ENCODE measurements at places on chromosomes 4 and X.

DNA sequence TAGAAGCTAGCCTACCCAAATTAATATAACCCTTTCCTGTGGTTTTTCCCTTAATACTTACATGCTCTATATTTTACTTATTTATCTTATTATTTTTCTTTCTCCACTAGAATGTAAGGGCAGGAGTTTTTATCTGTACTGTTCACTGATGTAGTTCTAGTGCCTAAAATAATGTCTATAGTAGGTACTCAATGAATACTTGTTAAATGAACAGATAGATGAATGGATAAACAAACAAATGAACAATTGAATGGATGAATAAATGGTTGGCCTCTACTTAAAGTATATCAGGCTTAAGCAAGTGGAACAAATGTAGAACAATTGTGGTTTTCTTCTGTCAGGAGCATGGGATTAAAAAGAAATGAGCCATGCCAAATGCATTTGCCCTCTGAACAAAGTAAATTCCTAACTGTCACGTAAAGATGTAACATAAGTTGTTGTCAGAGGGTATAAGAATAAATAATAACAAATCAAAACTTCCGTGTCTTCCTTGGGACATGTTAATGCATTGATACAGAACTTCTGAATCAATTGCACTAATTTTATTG is 54.1 kb downstream of the SYTL5 start:
- DNase-seq = no peak

GRCh38 chr4:179596621-179597020 is 2154.4 kb upstream of the AGA start:
- DNase-seq = no peak

DNA sequence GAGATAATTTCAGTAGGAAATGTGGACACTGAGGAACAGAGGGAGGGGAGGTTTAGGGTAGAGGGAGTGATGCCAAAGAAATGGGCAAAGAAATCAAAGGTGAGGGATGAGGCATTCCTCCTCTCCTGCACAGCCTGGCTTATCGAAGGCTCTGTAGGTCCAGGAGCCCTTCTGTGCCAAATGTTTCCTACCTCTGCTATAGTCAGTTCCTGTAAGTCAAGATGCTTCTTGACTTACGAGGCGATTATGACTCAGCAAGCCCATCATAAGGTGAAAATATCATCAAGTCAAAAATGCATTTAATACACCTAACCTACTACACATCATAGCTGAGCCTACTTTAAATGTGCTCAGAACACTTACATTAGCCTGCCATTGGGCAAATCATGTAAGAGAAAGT is 60.0 kb upstream of the ARHGAP24 start:
- no peak for DNase-seq

GRCh38 chr4:130110770-130111169 is 1014.8 kb downstream of the C4orf33 start:
- no peak for DNase-seq

- no peak for DNase-seq
Measured at GRCh38 chr4:137359691-137360315, 172.5 kb downstream of the PCDH18 start.

- DNase-seq = no peak
Measured at GRCh38 chr4:11966782-11967181, 538.1 kb upstream of the HS3ST1 start.

- no peak for DNase-seq
Measured at GRCh38 chr4:159904906-159905305, 802.0 kb downstream of the RAPGEF2 start.

GRCh38 chrX:152876931-152877840 is 20.7 kb upstream of the ZNF185 start:
- DNase-seq = no peak

- DNase-seq = peak; percentile 92
Measured at GRCh38 chr4:39469429-39470077, 10.7 kb downstream of the LIAS start.

DNA sequence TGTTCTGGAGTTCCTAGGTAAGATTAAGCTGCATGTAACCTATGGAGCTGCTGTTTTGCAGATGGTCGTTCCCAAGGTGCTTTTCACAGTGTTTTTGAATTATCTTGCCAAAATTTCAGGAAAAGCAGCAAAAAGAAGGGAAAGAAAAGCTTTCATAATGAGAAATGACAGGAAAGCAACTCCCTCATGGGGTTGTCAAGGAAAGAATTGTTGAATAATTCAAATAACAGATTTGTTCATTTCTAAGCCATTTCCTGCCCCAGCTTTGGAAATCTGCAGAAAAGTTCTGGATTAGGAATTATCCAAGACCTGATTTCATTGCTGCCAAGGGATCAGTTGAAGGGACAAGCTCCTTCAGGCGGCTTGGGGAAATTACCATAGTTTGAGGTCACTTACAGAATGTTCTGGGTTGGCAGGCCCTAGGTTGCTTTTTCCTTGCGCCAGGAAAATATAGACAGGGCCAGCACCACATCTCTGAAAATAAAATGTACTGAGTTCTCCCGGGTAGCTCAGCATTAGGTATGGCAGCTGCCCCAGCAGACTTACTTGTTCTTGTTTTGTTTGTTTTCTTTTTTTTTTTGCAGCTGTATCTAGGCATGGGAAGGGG is 354.7 kb downstream of the STIM2 start:
- DNase-seq = no peak

DNA sequence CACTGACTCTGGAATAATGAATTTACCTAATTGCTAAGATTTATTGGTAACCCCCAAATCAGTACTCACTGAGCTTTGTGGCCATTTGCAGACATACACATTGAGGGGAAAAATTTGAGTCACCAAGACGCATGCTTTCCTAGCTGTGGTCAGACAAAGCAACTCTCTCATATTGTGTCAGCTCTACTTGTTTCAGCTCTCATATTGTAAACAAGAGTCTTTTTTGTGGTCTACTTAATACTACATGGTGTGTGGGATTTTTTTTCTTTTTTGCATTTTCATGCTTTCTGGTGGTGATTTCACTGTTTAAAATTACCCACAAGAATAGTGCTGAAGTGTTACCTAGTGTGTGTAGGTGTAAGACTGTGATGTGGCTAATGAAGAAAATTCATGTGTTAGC is 428.2 kb upstream of the GALNT7 start:
- no peak for DNase-seq

- DNase-seq = no peak
Measured at GRCh38 chr4:87081826-87082225, 138.6 kb downstream of the KLHL8 start.

DNA sequence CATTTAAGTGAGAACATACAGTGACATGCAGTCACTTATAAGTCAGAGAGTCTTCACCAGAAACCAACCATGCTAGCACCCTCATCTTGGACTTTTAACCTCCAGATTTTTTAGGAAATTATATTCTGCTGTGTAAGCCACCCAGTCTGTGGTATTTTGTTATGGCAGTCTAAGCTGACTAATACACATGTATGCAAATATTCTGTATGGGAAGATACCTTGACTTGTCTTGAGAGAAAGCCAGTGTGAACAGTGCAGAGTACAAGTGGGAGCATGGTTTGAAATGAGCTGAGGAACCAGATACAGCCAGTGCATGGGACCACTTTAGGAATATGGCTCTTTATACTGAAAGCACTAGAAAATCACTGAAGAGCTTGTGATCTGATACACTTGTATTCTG is 110.4 kb upstream of the MAP9 start:
- no peak for DNase-seq

- DNase-seq = no peak
Measured at GRCh38 chr4:116573540-116573939, 511.8 kb downstream of the TRAM1L1 start.

GRCh38 chr4:121462660-121463261 is 81.9 kb upstream of the QRFPR start:
- DNase-seq = peak; percentile 72

GRCh38 chrX:70621743-70622142 is 177.1 kb downstream of the DLG3 start:
- no peak for DNase-seq

DNA sequence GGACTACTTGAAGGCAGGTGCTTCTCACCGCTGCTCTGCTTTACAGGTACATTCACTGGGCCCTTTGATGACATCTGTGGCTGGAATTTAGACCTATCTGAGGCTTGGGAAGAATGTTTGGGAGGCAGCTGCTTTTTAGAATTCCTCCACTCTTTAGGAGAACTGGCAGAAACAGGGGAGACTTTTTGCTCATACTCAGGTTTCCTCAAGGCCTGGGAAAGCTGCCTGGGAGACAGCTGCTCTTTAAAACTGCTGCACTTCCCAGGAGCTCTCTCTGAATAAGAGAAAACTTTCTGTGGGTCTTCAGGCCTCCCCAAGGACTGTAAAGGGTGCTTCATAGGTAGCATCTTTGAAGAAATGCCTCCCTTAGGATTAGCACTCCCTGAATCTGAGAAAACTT is 14.3 kb downstream of the CT47C1 start:
- DNase-seq = no peak

DNA sequence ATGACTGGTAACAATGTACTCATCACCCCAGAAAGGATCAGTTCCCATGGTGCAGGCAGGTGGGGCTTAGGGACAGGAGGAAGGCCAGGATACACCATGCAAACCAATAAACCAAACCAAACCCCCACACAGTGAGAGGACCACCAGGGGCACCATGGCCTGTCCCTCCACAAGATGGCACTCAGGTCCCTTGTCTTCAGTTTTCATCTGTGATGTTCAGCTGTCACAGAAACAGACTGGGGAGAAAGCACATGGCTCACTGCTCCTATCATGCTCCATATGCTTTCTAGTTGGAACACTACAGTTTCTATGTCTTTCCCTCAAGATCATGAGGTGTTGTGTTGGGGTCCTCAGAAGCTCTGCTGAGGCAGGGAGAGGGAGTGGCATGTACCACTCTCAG is 10.1 kb downstream of the HS3ST1 start:
- DNase-seq = peak; percentile 3

DNA sequence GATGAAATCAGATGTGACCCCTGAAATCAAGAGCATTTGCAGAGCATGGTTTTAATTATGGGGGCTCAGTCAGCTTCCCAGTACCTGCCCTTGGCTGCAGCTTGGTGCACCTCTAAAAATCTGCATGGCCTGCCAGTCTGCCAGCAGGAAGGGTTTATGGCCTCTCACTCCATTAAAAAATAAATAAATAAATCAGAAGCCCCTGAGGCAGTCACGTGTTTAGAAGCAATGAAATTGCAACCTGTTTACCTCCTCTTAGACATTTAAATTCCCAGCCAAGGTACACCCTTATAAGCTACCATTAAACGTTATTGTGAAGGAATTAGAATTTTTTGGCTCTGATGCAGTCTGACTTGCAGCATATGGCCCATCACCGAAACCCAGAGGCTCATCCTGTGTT is 114.0 kb upstream of the LDB2 start:
- no peak for DNase-seq

DNA sequence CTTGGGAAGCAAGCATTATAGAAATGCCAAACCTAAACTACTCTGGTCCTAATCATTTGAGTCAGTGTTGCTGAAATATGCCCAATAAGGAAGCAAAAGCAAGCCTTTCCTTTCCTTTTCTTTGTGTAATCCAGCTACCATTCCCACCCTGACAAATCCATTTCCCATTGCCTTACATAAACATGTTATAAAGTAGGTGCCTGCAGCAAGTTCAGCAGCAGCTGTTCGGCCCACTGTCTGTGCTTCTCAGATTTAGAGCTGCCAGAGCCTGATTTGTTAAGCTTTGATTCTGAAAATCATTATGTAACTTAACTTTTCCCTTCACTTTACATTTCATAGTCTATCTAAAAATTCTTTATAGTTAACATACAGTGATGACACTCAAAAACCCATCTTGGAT is 148.6 kb downstream of the EPHA5 start:
- no peak for DNase-seq

GRCh38 chrX:100625985-100626491 is 10.6 kb downstream of the TSPAN6 start:
- DNase-seq = peak; percentile 67

DNA sequence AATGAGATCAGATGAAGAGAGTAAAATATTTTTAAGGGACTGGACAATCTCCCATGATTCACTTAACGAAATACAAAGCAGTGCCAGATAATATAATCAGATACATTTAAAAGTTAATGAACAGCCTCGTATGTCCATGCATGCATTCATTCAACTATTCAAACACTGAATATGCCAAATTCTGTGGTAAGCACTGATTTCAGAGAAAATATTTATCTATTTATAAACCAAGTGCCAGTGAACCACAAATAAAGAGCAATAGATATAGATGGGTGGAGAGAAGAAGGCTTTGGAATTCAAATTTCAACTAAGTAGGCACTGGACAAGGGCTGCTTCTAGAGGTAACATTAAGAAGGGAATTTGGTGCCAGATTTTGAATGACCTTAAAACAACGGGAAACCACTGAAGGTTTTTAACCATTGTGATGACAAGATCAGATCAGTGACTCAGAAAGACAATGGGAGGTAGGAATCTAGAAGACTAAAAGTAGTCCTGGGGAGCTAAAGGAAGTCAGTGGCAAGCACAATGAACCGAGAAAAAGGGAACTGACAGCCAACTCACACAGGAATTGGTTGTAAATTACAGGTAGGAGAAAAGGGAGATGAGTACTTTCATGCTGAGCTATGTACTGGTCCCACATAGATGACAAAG is 14.2 kb downstream of the ELOVL6 start:
- peak; percentile 23 for DNase-seq

DNA sequence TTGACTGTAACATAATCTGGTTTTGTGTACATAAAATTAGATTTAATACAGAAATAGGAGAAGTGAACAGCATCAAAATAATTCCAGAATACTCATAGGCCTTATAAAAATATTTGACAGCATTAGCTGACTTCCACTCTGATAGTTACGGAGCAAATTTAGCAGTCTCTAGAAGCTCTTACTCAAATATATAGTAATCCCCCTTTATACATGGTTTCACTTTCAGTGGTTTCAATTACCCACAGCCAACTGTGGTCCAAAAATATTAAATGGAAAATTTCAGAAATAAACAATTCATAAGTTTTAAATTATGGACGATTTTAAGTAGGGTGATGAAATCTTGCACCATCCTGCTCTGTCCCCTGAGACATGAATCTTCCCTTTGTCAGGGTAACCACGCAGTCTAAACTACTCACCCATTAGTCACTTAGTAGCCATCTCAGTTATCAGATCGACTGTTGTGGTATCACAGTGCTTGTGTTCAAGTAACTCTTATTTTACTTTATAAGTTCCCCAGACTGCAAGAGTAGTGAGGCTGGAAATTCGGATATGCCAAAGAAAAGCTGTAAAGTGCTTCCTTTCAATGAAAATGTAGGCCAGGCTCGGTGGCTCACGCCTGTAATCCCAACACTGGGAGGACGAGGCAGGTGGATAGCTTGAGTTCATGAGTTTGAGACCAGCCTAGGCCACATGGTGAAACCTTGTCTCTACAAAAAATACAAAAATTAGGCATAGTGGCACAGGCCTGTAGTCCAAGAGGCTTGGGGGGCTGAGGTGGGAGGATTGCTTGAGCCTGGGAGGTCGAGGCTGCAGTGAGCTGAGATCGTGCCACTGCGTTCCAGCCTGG is 17.2 kb upstream of the RTL9 start:
- DNase-seq = peak; percentile 70

Data from MV-4-11 (cell line).